Neural crest cell (in vitro differentiated cells): ENCODE measurements at places on chromosomes 11 and 22.
A peak's percentile ranks its signal among the peaks of the same experiment; 100 is the strongest.

DNA sequence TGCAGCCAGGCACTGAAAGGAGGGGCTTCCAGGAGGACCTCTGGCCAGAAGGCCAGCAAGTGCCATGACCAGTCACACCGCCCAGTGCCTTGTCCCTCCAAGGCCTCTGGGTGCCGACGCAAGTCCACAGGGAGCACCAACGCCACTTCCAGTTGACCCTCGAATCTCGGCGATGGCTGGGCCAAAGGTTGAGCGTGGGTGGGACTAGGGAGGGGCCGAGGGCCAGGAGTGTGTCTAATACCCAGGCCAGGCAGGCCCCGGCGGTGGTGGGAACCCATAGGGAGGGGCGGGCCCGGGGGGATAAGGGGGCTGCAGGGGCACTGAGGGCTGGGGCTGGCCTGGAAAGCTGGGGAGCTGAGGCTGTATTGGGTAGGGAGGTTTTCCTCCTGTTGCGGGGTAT lies 29.3 kb downstream of the CD5 start:
- no peaks in the 10 kb centered on the region for H3K27me3 ChIP-seq
- DNase-seq = no peak
- no peak overlapping the region for H3K27ac ChIP-seq
- no peak overlapping the region for H3K4me3 ChIP-seq

GRCh38 chr22:30351226-30351625 lies 5.5 kb downstream of the SF3A1 start:
- DNase-seq = no peak
- no peak overlapping the region for H3K27ac ChIP-seq
- peaks cover 15% of the 10 kb centered on the region for H3K36me3 ChIP-seq
- H3K4me3 ChIP-seq = peak overlapping the region; percentile 38
- no peaks in the 10 kb centered on the region for H3K27me3 ChIP-seq

DNA sequence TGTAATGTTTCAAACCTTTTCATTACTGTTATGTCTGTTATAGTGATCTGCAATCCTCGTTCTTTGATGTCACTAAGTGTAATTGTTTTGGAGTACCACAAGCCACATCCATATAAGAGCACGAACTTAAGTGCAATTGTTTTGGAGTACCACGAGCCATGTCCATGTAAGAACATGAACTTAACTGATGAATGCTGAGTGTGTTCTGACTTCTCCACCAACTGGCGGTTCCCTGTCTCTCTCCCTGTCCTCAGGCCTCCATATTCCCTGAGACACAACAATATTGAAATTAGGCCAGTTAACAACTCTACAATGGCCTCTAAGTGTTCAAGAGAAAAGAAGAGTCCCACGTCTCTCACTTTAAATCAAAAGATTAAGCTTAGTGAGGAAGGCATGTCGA lies 23.5 kb downstream of the TESMIN start:
- H3K4me1 ChIP-seq = no peaks in the 10 kb centered on the region
- H3K36me3 ChIP-seq = no peaks in the 10 kb centered on the region
- DNase-seq = no peak
- H3K27ac ChIP-seq = no peak overlapping the region

DNA sequence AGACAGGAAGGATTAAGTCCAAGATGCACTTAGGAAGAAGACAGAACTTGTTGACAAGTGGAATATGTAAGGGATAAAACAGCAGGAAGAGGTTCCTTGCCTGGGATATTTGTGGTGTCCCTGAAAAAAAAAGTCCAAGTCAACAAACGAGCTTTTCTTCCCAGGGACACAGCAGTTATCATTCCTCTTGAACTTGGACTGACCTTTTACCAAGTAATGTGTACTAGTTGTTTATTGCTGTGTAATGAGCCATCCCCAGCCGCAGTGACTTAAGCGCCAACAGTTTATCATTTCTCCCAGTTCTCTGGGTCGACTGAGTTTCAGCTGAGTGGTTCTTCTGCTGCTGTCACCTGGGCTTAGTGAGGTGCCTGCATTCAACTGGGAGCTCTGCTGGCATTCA lies 37.0 kb downstream of the KREMEN1 start:
- peaks cover 24% of the 10 kb centered on the region for H3K4me1 ChIP-seq
- DNase-seq = no peak
- H3K27me3 ChIP-seq = no peaks in the 10 kb centered on the region
- H3K27ac ChIP-seq = no peak overlapping the region
- H3K36me3 ChIP-seq = no peaks in the 10 kb centered on the region
- H3K4me3 ChIP-seq = no peak overlapping the region

GRCh38 chr11:79956061-79956460 lies 515.2 kb upstream of the TENM4 start:
- no peaks in the 10 kb centered on the region for H3K4me1 ChIP-seq
- H3K36me3 ChIP-seq = peaks cover 7% of the 10 kb centered on the region
- DNase-seq = no peak

DNA sequence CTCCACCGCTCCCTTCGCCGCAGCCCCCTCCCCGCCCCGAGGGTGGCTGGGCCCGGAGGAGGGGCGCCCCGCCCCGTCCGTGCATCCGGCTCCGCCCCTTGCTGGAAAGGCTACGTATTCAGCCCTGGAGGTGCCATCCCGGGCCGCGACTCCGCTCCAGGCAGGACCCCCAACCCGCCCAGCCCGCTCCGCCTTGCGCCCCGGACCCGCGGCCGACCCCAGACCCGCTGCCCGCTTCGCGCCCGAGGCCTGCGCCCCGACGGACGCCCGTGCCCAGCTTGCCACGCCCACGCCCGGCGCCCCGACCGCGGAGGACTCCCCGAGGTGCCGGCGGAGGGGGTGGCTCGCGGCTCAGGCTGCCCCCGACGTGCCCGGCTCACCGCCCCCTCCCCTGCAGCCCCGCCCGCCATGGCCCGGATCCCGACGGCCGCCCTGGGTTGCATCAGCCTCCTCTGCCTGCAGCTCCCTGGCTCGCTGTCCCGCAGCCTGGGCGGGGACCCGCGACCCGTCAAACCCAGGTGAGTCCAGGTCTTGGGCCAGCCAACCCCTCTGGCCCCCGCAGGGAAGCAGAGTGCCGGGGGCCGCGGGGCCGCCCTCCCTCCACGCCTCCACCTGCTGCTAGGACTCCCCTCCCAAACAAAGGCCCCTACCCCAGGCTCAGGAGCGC lies at the start of gene ADM2:
Gene ADM2, plus strand, starts transcription at position 104 of the 667 bp plus-strand sequence. Its CDS starts 305 bp downstream, at position 409.
- H3K4me1 ChIP-seq = peaks cover 8% of the 10 kb centered on the region
- H3K36me3 ChIP-seq = no peaks in the 10 kb centered on the region
- peaks cover 45% of the 10 kb centered on the region for H3K27me3 ChIP-seq

DNA sequence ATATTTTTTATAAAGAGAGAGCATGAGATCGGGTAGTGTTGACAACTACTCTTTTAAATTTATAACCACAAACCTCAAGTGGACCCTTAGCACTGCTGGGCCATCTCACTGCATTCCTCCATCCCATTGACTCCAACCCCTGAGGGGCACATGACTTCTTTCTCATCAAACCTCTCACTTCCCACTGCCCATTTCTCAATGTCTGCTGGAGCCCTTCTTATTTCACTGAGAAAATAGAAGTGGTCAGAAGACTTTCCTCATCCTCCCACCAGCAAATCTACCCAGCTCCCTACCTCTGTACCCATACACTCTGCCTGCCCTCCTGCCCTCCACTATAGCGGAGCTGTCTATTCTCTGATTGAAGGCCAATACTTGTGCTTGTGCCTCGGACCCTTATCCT lies 370.6 kb upstream of the MPPED2 start:
- no peak for DNase-seq
- H3K36me3 ChIP-seq = no peaks in the 10 kb centered on the region
- H3K4me3 ChIP-seq = no peak overlapping the region
- no peaks in the 10 kb centered on the region for H3K4me1 ChIP-seq
- no peak overlapping the region for H3K27ac ChIP-seq
- H3K27me3 ChIP-seq = peaks cover 3% of the 10 kb centered on the region

DNA sequence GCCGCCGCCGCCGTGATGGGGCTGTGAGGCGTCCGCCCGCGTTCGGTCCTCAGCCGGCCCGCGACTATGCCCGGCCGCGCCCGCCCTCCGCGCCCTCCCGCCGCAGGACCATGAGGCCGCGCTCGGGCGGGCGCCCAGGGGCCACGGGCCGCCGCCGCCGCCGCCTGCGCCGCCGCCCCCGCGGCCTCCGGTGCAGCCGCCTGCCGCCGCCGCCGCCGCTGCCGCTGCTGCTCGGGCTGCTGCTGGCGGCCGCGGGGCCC lies 215 bp downstream of the ZNRF3 start:
- H3K4me3 ChIP-seq = peak overlapping the region; percentile 82
- H3K27ac ChIP-seq = no peak overlapping the region
- DNase-seq = no peak
- no peaks in the 10 kb centered on the region for H3K27me3 ChIP-seq

DNA sequence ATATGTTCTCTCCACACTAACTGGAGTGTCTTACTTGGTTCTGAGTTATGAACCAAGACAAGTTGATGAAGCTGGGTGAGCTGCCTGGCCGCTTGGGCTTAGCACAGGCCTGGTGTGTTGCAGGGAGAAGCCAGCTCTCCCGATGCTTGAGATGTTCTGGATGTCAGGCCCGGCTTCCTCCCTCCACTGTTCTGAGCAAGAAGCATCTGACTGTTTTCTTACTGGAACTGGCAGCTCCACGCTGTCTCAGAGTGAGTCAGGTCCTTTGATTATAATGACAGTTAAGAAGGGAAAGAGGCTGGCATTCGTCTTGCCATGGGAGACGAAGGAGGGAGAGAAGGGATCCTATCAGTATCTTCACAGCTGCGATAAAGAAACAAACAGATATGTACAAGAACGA lies 46.5 kb upstream of the CRTAM start:
- H3K4me3 ChIP-seq = no peak overlapping the region
- H3K36me3 ChIP-seq = no peaks in the 10 kb centered on the region
- no peaks in the 10 kb centered on the region for H3K27me3 ChIP-seq
- H3K27ac ChIP-seq = peak overlapping the region; percentile 84
- H3K4me1 ChIP-seq = peaks cover 10% of the 10 kb centered on the region

DNA sequence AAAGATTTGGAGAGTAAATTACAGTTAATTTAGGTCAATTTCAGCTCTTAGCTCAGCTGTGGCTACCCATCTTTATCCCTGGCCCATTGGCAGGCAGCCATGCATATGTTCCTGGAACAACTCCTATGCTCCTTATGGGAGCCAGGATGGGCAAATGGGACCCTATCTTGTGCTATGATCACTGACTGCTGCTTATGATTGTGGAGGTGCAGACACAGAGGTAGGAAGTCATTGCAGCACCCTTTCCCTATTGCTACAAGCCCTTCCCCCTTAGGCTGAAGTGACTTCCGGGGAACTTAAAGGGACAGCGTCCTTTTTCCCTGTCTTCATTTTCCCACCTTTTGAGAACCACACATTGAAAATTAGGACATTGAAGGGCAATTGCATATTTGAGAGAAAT lies 112.7 kb downstream of the FCHSD2 start:
- no peaks in the 10 kb centered on the region for H3K27me3 ChIP-seq
- H3K4me3 ChIP-seq = no peak overlapping the region
- H3K36me3 ChIP-seq = peaks cover 45% of the 10 kb centered on the region
